ENCODE measurements at places on chromosomes 2 and 18. TPM values are rescaled to one million over a fixed set of nuclear protein-coding genes. Genes with fewer than 3 reads are reported as not detected.

Gene KCNJ3
- not detected for total RNA-seq

Gene YPEL5
- 50.0 TPM for total RNA-seq

Gene CNTNAP5
- not detected for total RNA-seq

Gene DBI
- total RNA-seq = 147 TPM

Gene GPR39
- total RNA-seq = not detected

Gene KLHL30
- total RNA-seq = not detected

Gene CPO
- not detected for total RNA-seq

Gene PNO1
- total RNA-seq = 9.2 TPM

Gene HAAO
- 0.28 TPM for total RNA-seq

Gene RAD51AP2
- total RNA-seq = not detected

Data from activated naive CD8-positive, alpha-beta T cell treated with anti-CD3 and anti-CD28 coated beads, Interleukin-2, amount 10 ng/mL, durations not matched to agents 7 days and 5 days (primary cell).